ENCODE measurements at places on chromosomes 6 and 20.

- DNase-seq: peak; percentile 92
Observed at GRCh38 chr6:15504581-15505350, 158.1 kb downstream of the DTNBP1 start.

- peak; percentile 11 for DNase-seq
Observed at GRCh38 chr20:63023071-63023935, 16.5 kb upstream of the BHLHE23 start.

GRCh38 chr6:2853769-2854395 is 12.2 kb upstream of the SERPINB1 start:
- DNase-seq: peak; percentile 66

DNA sequence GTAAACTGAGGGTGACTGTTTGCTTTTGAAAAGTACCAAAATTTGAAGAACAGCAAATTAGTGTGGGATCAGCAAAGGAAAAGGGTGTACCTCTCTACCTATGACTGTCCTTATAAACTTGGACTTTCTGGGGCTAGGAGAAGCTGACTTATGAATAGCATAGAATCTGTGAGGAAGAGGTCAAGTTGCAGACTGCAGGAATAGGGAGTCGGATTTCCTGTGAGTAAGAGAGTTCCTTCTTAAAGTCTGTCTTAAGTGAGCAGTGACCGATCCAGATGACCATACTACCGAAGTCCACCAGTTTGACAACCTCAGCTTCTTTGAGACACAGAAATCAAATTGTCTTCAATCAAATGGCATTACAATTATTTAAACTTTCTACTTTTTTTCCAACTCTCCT is 708.7 kb downstream of the UTRN start:
- no peak for DNase-seq

- DNase-seq: no peak
Observed at GRCh38 chr6:25157183-25157582, 122.0 kb upstream of the CARMIL1 start.

GRCh38 chr20:41119614-41120561 is 17.5 kb upstream of the PLCG1 start:
- DNase-seq: no peak

DNA sequence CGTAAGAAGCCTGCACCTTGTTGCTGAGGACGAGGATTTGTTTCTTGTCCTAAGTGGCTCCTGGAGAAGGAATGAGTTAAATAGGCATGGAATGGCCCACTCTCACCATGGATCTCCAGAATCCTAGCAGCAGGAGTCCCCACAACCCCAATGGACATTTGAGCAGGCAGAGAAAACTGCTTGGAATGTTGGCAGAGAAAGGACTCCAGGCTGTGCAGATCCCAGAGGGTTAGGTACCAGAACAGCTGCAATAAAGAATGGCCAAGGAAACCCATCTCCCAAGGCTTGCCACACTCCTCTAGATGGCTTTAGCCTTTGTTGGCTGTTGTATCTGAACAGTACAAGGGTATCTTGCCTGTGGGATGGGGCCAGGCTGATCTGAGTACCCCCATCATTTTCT is 1415.7 kb upstream of the ADGRB3 start:
- DNase-seq: peak; percentile 31

GRCh38 chr6:157094038-157094437 is 229.3 kb downstream of the TMEM242 start:
- no peak for DNase-seq

DNA sequence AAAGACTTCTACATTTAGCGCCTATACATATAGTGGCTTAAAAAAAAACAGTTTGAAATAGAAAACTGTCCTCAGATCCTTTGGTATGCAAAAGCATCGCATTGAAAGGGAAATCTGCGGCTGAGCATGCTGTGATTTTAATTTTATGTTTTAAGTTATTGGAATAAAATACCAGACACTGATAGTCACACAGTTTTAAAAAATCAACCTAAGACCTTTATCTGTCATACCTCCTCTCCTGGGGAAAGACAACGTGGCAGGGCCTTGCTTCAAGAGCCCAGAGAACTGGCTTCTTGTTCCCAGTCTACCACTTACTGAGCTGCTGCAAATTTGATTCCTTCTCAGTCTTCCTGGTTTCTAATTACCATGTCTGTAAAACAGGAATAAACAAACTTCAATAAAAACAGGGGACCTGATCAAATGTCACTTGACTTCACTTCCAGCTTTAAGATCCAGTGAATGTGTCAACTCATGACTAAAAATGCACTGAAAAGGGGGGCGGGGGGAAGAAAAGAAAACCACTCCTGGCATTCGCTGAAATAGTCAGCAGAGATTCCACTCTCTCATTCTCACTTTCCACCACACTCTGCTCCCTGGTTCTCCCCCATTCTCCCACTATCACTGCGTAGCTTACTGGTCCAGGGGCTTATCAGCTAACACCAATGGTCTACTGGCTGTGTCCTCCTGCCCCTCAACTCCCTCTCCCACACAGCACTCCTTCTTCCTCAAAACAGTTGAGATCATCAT is 494.7 kb upstream of the MARCKS start:
- no peak for DNase-seq

- no peak for DNase-seq
Observed at GRCh38 chr6:38445336-38445735, 194.4 kb downstream of the BTBD9 start.

- no peak for DNase-seq
Observed at GRCh38 chr6:144214622-144215401, 64.5 kb downstream of the STX11 start.

DNA sequence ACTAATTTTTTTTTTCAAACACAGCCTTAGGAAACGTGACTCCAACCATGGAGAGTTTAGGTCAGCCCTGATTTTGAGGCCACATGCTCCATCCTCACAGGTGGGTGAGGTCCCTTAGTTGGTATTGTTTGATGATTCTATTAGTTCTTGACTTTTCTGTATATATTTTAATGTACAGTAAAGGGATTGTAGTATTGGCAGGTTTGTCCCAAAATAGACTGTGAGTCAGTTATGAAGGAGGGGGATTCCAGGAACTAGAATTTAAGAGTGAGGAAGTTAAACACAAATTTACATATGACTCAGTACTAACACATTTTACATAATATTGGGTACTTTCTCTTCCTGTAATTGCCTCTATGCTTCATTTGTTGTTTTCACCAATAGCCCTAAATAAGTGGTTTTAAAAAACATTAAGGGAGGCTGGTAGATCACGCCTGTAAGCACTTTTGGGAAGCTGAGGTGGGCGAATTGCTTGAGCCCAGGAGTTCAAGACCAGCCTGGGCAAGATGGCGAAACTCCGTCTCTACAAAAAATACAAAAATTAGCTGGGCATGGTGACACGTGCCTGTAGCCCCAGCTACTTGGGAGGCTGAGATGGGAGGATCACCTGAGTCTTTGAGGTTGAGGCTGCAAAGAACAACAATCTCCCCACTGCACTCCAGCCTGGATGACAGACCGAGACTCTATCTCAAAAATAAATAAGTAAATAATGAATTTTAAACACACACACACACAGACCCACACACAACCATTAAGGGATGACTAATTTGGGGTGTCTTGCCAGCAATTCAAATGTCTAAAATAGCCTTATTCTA is 81.8 kb downstream of the SGK1 start:
- no peak for DNase-seq

DNA sequence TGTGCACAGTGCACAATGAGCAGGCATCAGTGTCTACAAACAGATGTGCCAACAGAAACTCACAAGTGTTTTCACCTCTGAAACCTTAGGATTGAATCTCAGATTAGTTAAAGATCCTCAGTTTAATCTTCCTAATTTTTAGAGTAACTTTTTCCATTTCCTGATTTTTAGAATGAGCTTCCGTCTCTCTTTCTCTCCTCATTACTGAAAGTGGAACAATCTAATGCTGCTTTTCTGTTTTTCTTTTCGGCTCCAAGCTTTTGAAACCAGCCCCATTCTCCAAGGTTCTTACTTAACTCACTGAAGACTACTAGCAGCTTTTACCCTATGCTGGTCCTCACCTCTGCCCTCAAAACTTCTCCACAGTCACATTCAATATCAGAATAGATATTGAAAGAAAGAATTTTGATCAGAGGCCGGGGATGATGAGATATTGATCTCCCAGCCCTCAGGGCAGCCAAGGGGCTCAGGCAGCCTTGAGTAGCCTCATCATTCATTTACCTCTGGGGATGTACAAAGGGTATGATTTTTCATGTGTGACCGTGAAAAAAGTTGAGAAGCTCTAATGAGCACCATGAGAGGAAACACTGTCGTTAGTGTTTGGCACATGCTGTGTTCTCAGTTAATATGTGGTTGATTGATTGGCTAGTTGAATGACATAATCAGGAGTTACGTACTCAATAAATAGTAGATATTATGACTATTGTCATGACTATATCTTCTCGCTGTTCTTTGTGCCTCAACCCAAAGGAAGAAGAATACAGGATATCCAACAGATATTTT is 11.9 kb upstream of the STK38 start:
- no peak for DNase-seq

GRCh38 chr6:165745492-165745891 is 82.5 kb upstream of the PDE10A start:
- DNase-seq: no peak

DNA sequence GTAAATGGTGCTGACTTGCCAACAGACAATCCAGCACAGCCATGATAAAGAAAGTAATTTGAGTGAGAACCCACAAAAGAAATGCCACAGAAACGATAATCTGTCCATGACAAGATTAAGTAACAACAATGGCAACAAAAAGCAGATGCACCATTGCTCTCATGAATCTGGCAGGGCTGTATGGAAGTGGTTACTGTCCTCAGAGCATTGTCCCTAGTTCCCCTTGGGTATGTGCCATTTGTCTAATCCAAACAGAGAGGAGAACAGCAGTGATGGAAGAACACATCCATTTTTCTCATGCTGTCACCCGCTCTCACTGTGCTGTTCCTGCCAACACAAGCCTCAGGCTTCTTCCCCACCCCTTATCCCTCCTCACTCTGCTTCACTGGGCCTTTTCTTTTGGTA is 65.8 kb downstream of the REV3L start:
- no peak for DNase-seq

DNA sequence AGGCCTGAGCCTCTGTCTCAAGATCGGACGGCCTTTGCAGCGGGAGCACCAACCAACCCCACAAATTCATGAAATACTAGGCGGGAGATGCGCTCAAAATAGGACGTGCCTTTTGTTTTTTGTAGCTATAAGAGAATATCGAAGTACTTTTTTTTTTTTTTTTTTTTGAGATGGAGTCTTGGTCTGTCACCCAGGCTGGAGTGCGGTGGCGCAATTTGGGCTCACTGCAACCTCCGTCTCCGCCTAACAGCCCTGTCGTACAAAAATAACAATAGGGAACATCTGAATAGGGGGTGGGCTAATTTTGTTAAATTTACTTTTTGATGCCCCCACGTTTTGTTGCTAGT is 5.9 kb upstream of the TUBB2A start:
- no peak for DNase-seq

GRCh38 chr6:168989421-168989820 is 264.2 kb downstream of the THBS2 start:
- no peak for DNase-seq

DNA sequence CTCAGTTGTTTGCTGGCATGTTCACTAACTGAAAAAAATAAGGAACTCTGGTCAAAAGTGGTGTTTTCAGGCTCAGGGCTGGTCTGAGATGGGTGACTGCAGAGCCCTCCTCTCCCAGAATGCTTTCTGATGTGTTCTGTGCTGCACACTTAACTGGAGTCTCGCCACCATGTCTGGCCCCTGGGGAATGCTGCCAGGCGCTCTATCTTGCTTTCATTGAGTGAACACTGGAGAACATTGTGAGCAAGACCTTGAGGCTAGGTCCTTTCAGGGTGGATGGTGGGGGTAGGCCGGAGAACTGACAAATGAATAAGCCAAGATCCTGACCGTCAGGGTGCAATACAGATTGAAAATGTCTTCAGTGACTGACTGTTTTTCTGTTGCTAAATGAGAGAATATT is 19.5 kb downstream of the PANK2 start:
- no peak for DNase-seq

DNA sequence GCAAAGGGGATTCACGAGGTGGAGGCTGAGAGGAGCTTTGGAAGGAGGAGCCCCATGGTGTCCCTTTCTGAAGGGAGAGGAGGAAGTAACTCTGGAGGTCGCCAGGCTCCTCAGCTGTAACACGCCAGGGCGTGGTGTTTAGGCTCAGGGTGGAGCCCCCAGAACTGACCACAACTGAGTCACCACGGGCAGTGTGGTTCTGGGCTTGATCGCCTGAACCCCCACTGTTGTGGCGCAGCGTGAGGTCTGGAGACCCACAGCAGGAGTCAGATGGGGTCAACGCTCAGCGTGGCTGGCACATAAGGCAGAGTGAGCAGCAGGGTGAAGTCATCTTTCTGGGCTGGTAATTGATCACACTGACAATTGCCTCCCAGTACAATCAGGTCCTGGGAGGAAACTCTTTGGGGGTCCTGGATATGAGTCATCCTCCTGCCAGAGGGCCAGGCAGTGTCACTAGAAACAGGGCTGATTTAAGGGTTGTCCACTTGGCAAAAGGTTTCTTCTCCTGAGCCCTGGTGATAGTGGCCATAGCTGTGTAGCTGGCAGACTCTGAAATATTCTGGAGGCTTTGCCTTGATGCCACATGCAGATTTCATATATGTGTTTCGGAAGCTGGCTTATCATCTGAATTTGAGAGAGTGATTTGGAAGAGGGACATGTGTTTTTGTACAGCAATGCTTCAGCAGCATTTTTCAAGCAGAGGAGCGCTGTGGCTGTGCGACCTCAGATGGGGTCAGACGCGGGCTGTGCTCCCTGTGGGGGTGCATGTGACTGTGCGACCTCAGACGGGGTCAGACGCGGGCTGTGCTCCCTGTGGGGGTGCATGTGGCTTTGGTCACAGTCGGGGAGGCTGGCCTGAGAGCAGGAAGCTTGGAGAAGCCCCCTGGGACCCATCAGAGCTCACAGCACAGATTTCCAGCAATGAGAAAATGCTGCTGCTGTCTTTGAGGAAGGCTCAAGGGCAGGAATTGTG is 50.0 kb downstream of the SYNJ2 start:
- DNase-seq: peak; percentile 59

- no peak for DNase-seq
Observed at GRCh38 chr6:63839485-63839884, 203.9 kb downstream of the PHF3 start.

- DNase-seq: no peak
Observed at GRCh38 chr20:21232546-21233280, 70.4 kb upstream of the XRN2 start.

DNA sequence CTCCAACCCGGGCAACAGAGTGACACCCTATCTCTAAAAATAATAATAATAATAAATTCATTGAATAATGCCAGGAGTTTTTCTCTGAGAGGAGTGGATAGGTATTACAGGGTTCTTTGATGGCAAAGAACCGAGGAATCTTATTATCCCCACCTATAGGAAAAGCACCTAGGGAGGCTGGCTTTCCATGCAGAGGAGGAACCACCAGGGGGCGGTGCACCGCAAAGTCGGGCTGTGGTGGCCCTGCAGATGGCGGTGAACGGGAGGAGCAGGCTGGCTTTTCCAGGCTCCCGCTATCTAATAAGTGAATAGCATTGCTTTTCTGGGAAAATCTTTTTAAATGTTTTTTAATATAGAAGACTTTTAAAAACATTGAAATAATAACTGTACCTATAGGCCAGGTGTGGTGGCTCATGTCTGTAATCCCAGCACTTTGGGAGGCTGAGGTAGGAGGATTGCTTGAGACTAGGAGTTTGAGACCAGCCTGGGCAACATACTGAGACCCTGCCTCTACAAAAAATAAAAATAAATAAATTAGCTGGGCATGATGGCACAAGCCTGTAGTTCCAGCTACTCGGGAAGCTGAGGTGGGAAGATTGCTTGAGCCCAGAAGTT is 864.2 kb downstream of the KIF16B start:
- no peak for DNase-seq
